ENCODE measurements at places on chromosomes 1 and 21.

- DNase-seq, result no peak
Measured at GRCh38 chr1:57162607-57163261, 196.9 kb upstream of the C8B start.

DNA sequence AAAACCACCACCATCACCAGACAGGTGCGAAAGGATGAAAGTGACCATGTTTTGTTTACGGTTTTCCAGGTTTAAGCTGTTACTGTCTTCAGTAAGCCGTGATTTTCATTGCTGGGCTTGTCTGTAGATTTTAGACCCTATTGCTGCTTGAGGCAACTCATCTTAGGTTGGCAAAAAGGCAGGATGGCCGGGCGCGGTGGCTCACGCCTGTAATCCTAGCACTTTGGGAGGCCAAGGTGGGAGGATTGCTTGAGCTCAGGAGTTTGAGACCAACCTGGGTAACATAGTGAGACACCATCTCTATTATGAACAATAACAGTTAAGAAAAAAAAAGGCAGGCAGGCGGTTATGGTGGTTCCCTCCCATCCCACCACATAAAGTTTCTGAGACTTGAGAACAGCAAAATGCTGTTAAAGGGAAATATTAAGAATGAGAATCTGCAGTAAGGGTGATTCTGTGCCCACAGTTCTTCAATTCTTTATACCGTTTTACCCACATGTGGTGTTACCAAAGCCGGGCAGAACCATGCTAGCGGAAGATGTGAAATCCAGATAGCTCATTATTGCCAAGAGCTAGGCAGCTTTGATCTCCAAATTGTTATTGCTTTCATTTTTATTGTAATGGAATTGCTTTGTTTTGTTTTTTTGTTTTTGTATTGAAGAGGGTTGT, 34.5 kb upstream of the TDRD10 start:
- DNase-seq, result no peak

- DNase-seq, result peak; percentile 25
Measured at GRCh38 chr1:47931395-47931794, 65.8 kb downstream of the TRABD2B start.

DNA sequence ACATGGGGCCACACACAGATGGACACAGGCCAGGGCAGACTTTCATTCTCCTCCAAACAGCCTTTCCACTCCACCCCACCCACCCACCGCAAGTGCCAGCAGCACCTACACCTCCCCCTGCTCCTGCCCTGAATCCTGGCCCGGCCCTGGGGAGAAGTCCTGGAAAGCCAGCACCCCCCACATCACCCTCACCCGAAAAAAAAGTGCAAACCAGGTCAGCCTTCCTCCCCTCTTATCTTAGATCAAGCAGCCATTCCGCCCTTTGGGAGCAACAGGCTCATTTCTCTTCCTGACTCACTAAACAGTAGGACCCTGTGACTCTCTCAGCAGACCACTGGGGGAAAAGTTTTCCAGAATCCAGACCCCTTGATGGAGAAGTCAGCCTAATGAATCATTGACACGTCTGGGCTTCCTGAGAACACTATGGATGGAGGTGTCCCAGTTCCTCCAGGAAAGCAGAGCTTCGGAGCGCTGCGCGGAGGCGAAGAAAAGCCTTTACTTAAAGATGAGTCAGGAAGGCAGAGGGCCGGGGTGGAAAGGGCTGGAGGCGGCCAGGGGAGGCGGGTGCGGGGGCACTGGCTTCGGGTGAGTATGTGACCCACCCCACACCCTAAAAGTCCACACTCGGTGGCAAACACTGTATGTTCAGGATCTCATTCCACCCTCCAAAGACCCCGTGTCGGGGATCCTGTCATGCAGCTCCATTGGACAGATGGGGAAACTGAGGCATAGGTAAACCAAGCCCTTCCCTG, 588.7 kb downstream of the MATN1 start:
- DNase-seq, result no peak

DNA sequence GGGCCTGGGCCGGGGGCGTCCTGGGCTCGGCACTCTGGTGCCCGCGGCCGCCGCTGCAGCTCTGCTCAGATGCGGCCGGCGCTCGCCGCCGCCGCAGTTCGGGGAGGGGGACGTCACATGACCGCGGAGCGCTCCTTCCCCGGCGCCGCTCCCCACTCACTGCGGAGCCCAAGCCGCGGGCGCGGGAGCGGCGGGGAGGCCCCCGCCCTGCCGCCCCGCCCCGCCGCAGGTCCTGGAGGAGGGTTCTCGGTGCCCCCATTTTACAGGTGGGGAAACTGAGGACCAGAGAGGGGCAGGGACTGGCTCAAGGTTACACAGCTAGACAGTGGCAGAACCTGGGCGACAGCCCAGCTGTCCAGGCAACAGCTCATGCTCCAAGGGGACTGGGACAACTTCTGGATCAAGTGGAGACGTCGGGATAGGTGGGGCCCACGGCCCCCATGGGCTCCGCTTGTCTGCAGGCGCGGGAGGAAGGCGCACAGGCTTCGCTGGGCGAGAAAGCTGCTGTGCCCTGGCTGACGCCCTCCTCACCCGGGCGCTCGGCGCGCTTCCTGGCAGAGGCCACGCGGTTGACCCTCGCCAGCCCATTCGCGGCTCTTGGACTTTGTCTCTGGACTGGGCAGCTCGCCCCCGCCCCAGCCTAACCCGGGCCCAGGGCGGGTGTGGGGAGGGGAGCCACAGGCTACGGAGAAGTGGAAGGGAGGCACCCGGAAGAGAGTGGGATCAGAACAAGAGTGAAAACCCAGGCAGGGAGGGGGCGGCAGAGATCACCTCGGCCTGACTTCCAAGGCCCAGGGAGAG, at the start of gene RAP1GAP:
RAP1GAP (minus strand) TSS at position 100 of the 801 bp plus-strand sequence. CDS start 49,325 bp downstream, outside the sequence.
- DNase-seq, result peak; percentile 58

DNA sequence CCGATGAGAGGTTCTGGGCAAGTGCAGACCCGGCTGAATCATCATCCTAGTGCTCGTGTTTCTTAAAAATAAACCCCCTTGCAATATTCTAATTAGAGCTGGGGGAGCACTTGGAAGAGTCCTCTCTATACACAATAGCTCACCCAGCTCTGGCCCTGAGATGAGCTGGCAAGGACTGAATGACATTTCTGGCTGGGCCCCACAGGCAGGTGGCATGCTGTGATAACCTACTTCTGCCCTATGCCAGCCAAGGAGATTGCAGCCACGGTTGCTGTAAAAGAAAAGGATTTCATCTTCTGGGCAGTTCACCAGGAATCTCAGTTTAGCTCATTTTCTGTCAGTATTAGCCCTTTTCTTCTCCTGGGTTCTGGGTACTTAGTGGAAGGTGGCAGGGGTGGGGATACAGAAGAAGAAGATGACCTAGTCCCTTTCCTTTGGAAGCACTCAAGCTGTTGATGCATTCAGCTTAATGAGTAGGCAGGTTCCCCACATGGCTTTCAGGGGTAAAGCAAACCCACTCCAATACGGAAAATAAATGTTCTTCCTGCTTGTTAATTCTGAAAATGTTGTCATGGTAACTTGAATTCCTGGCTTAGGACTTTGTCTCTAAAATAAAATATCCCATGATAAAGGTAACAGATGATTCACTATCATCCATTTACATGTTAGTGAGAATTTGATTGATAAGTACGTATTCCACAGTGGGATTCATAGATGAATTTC, 32.2 kb downstream of the VASH2 start:
- DNase-seq, result no peak

GRCh38 chr1:45394342-45394741, 54.1 kb upstream of the MUTYH start:
- peak; percentile 25 for DNase-seq

DNA sequence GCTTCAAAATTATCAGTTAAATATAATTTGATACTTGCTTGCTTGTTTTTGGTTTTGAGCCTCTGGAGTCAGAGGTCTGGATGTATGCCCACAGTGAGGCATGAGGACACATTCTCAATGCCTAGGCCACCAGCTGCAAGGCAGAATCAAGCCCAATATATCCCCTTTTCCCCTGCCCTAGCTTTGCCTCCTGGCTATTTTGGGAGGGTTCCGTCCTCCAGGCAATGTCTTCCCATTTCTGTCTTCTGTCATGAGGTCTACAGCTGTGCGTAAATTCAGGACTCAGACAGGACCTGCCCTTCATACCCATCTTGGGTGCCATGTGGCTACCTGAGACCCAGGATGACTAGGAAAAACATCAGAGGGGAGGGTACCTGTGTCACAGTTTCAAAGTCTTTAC, 19.2 kb downstream of the NRDC start:
- DNase-seq, result no peak
